Bladder microvascular endothelial cell (primary cell): ENCODE measurements at places on chromosomes 2 and 18. TPM values are rescaled to one million over a fixed set of nuclear protein-coding genes. Genes with fewer than 3 reads are reported as not detected.

Gene IL36B
- total RNA-seq = not detected in 2 replicates

Gene CXCR1
- total RNA-seq = not detected in 2 replicates

Gene LONRF2
- under 0.01 TPM in 1 of 2 replicates, not detected in the other for total RNA-seq

Gene C1QL2
- not detected in 2 replicates for total RNA-seq

Gene EIF2AK3
- 18.5 and 38.7 TPM in 2 replicates for total RNA-seq

Gene REG3G
- not detected in 2 replicates for total RNA-seq

Gene GRB14
- 0.32 and 1.3 TPM in 2 replicates for total RNA-seq

Gene SP5
- total RNA-seq = not detected in 2 replicates

Gene C2orf66
- total RNA-seq = 0.06 TPM in 1 of 2 replicates, not detected in the other

Gene PSMD14
- total RNA-seq = 62.3 and 98.2 TPM in 2 replicates

Gene SRD5A2
- not detected in 2 replicates for total RNA-seq

Gene TUBA3E
- total RNA-seq = not detected in 2 replicates

Gene CAPN14
- under 0.01 and 0.13 TPM in 2 replicates for total RNA-seq

Gene KYNU
- 0.06 and 1.1 TPM in 2 replicates for total RNA-seq

Gene CTLA4
- total RNA-seq = 0.16 TPM in 1 of 2 replicates, not detected in the other

Gene TNFAIP6
- 0.13 TPM in 1 of 2 replicates, not detected in the other for total RNA-seq

Gene POTEC
- not detected in 2 replicates for total RNA-seq

Gene FAM110C
- 0.13 TPM in 1 of 2 replicates, not detected in the other for total RNA-seq

Gene MC2R
- total RNA-seq = not detected in 2 replicates

Gene LINC00305
- total RNA-seq = not detected in 2 replicates
